ENCODE measurements at places on chromosomes 16 and 17.

- no peak for DNase-seq
Measured at GRCh38 chr16:22675745-22676540, 138.0 kb upstream of the HS3ST2 start.

- DNase-seq, result peak; percentile 99
Measured at GRCh38 chr16:57500578-57501111, 14.4 kb upstream of the DOK4 start.

DNA sequence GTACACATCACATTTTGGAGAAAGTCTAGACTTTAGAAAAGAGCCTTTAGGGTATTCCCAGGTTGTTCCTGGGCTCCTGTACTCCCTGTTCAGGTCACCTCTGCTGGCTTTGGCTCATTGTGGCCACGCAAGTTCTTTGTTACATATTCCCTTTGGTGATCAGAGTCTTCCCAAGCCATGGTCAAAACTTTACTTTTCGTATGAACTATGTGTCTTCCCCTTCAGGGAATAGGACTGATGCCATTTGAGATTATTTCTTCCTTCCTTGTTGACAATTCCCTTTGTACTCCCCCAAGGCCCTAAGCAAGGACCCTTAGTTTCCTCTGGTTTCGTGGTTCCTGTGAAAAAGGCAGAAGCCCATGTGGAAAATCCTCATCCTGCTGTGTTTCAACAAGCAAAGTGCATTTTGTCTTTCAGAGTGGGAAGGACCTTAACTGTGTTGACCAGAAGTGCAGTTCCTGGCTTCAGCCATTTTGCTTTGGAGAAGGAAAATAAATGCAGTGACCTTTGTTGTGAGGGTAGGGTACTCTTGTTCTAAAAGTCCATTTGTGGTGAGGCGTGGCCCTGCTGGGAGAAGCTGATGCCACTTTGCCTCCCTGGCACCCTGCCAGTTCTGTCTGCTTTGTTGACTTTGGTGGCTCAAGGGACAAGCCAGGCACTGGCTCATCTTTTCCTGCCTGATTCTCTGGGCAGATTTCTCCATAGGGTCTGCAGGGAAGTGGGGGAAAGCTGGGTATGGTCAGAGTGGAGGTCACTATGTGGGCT lies 55.1 kb downstream of the ZNRF1 start:
- DNase-seq, result no peak

DNA sequence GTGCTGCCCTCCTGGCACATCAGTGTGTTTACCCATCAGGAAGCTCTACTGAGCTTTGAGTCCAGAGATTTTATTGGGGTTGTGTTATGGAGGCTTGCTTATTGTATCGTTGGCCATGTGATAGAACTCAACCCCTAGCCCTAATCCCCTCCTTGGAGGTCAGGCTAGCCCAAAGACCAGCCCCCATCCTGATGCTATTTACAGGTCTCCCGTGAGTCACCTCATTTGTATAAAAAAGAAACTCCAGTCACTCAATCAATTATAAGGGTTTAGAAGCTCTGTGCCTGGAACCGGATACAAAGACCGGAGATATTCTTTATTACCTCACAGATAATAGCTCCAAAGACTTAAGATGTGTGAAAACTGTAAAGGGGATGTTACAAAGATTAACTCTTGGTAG lies 405.9 kb downstream of the CNTNAP4 start:
- DNase-seq, result no peak
